ENCODE measurements at places on chromosomes 2 and 18.
A peak's percentile ranks its signal among the peaks of the same experiment; 100 is the strongest.

DNA sequence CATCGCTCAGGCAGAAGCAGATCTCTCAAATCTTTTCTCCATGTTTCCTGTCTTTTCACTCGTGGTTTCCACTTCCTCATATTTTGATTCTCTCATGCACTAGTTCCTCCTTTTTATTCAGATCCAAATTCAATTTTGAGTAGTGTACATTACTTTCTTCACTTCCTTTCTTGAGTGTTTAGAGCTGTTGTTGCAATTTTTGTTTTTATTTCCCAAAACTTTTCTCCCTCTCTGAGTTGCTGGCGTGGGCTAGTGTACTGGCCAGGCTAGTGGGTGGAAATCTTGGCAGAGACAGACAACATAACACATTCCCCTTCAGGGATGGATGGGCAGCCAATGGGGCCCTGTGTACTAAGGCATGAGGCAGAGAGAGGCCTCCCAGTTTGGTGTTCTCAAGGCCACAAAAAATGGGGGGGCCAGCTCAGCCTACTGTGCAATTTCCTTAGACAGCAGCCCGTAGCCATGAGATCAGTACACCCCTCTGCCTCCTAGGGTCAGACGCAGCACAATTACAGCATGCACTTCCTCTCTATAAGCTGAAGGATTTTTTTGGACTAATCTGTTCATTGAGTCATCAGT lies 145.1 kb upstream of the PID1 start:
- H3K4me1 ChIP-seq: no peaks in the 10 kb centered on the region
- no peaks in the 10 kb centered on the region for H3K36me3 ChIP-seq
- H3K27ac ChIP-seq: no peak overlapping the region
- H3K27me3 ChIP-seq: no peaks in the 10 kb centered on the region
- no peak for DNase-seq

DNA sequence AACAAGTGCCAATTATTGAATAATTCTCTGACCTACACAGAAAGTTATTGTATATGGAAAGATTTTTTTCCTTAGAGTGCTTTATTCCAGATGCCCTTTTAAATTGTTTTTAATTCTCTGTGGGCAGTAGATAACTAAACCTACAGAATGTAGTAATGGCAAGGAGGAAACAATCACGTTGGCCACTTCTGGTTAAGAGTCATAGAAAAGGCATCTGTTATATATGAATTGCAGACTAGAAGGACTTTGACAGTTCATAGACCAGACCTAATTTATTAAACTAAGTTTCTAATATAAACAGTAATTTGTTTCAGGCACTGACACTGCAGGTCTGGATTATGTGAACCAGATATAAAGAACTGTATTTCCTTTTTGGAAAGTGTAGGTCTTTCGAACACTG lies 607.5 kb downstream of the PLCL1 start:
- no peak for DNase-seq
- H3K27ac ChIP-seq: no peak overlapping the region
- no peaks in the 10 kb centered on the region for H3K4me1 ChIP-seq
- no peaks in the 10 kb centered on the region for H3K36me3 ChIP-seq
- peaks cover 5% of the 10 kb centered on the region for H3K27me3 ChIP-seq

DNA sequence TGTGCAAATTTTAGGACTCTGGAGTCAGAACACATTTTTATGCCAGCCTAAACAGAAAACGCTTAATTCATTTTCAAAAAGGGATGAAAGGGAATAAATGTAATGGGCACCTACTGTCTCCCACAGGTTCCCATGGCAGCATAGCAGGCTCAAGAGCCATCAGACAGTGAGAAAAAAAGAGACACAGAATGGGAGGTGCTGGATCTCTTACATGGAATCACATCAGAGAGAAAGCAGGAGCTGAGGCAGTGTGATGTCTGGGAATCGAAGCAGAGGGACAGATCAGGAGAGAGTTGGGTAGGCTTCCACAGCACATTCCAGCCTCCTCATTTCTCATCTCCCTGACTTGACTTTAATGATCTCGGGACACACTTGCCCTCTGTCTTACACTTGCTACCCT lies 684.3 kb downstream of the KCNJ3 start:
- no peak for DNase-seq
- no peaks in the 10 kb centered on the region for H3K36me3 ChIP-seq
- peaks cover 4% of the 10 kb centered on the region for H3K4me1 ChIP-seq
- no peak overlapping the region for H3K27ac ChIP-seq
- H3K4me3 ChIP-seq: no peak overlapping the region
- no peaks in the 10 kb centered on the region for H3K27me3 ChIP-seq

DNA sequence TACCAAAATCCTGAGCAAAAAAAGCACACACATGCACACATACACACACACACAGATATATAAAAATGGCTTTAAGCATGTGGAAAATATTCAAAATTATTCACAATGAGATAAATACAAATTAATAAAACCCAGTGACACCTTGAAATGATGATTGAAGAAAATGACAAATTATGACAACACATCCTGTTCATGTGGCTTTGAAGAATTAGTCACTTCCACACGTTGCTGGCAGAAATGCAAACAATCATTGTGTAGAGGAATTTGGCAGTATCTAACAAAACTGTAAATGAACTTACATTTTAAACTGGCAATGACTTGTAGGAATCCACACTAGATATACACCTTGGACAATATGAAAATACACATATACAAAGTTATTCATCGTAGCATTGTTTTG lies 95.8 kb upstream of the RGPD4 start:
- no peaks in the 10 kb centered on the region for H3K4me1 ChIP-seq
- H3K4me3 ChIP-seq: no peak overlapping the region
- no peak for DNase-seq
- no peaks in the 10 kb centered on the region for H3K36me3 ChIP-seq

DNA sequence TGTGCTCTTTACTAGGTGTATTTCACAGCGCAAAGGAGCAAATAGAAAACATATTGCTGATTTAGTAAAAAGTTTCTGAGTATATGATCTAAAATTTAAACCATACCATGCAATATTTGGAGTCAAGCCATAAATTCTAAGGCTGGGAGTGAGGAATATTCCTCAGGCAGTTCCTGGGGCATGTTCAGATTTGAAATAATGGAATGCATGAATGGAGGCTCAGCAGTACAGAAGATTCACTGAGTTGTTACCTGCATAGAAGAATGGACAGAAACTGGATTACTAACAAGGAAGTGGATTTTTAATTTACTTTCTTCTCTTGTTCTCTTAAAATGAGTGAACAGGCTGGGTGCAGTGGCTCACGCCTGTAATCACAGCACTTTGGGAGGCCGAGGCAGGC lies 441.0 kb upstream of the MAP2 start:
- H3K4me3 ChIP-seq: no peak overlapping the region
- no peaks in the 10 kb centered on the region for H3K4me1 ChIP-seq
- no peaks in the 10 kb centered on the region for H3K36me3 ChIP-seq
- H3K27ac ChIP-seq: no peak overlapping the region
- no peaks in the 10 kb centered on the region for H3K27me3 ChIP-seq

DNA sequence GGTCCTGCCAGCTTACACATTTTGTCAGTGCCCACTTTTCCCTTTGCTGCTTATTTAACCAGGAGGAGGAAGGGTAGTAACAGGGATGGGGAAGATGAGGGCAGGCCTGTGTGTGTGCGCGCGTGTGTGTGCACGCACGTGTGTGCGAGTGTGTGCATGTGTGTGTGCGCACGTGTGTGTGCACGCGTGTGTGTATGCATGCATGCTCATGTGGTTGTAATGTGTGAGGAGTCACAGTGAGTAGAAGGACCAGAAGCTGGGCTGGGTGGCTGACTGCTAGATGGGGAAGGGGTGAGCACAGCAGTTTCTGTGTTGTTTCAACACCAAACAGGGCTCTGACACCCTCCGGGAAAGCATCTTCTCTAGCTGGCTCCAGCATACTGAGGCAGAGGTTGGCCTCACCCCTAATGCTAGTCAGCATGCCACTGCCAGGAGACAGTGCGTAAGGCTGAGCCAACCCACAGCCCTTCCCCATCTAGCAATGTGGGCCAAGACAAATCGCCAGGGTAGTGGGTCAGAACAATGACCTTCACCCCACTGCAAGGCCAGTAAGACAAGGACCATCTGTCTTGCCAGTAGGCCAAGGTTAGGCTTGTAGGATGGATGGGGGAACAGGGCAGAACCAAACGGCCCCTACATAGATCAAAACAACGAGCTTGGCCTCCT lies 218.7 kb upstream of the SMAD2 start:
- no peaks in the 10 kb centered on the region for H3K4me1 ChIP-seq
- no peak for DNase-seq
- H3K4me3 ChIP-seq: no peak overlapping the region
- H3K27me3 ChIP-seq: peaks cover 30% of the 10 kb centered on the region

- H3K4me3 ChIP-seq: no peak overlapping the region
- no peak for DNase-seq
- H3K4me1 ChIP-seq: no peaks in the 10 kb centered on the region
Observed at GRCh38 chr2:31286230-31286629, 52.3 kb downstream of the EHD3 start.

GRCh38 chr2:182652326-182652725 lies 63.7 kb upstream of the DNAJC10 start:
- H3K27ac ChIP-seq: peak overlapping the region; percentile 55
- H3K4me3 ChIP-seq: peak overlapping the region; percentile 11
- peaks cover 12% of the 10 kb centered on the region for H3K4me1 ChIP-seq
- no peaks in the 10 kb centered on the region for H3K36me3 ChIP-seq

- no peak overlapping the region for H3K27ac ChIP-seq
- H3K36me3 ChIP-seq: no peaks in the 10 kb centered on the region
- H3K4me1 ChIP-seq: no peaks in the 10 kb centered on the region
- H3K27me3 ChIP-seq: no peaks in the 10 kb centered on the region
- DNase-seq: no peak
Observed at GRCh38 chr2:206647985-206648384, 5.7 kb downstream of the FAM237A start.

All from activated CD4-positive, alpha-beta T cell treated with anti-CD3 and anti-CD28 coated beads, Interleukin-2, amount 10 ng/mL, durations not matched to agents 24 days and 14 days (primary cell).